Right ventricle myocardium inferior (tissue), 1 donor: ENCODE measurements at places on chromosomes 2 and 18. TPM values are rescaled to one million over a fixed set of nuclear protein-coding genes. Genes with fewer than 3 reads are reported as not detected.

Gene MAL
- 8.7 TPM for total RNA-seq

Gene PROKR1
- not detected for total RNA-seq

Gene REG3A
- not detected for total RNA-seq

Gene CNDP2
- 66.4 TPM for total RNA-seq

Gene ACSL3
- total RNA-seq, result 50.3 TPM

Gene HOXD12
- total RNA-seq, result not detected

Gene SERPINB3
- total RNA-seq, result not detected

Gene OTOS
- total RNA-seq, result not detected

Gene SMYD1
- 544 TPM for total RNA-seq

Gene SLC4A3
- 445 TPM for total RNA-seq

Gene SOWAHC
- 2.5 TPM for total RNA-seq

DNA sequence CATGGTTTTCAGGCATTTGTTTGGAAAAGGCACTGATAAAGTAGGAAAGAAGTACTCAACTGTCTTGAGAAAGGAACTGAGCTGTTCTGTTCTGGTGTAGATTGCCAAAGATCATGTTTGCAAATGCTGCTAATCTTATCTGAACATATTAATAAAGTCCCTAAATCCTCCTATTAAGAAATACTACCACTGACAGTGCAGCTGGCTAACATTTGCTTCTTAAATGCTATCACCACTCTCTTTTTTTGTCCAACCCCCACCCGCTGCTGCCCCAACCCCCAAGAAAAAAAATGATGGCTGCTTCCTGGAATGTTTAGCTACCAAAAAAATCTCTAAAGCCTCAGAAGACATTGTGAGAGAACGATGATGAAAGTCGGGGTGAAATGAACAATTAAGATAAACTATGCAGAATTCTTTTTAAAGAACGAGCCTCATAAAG is 130.7 kb downstream of the CCBE1 start:
- no peak for DNase-seq

DNA sequence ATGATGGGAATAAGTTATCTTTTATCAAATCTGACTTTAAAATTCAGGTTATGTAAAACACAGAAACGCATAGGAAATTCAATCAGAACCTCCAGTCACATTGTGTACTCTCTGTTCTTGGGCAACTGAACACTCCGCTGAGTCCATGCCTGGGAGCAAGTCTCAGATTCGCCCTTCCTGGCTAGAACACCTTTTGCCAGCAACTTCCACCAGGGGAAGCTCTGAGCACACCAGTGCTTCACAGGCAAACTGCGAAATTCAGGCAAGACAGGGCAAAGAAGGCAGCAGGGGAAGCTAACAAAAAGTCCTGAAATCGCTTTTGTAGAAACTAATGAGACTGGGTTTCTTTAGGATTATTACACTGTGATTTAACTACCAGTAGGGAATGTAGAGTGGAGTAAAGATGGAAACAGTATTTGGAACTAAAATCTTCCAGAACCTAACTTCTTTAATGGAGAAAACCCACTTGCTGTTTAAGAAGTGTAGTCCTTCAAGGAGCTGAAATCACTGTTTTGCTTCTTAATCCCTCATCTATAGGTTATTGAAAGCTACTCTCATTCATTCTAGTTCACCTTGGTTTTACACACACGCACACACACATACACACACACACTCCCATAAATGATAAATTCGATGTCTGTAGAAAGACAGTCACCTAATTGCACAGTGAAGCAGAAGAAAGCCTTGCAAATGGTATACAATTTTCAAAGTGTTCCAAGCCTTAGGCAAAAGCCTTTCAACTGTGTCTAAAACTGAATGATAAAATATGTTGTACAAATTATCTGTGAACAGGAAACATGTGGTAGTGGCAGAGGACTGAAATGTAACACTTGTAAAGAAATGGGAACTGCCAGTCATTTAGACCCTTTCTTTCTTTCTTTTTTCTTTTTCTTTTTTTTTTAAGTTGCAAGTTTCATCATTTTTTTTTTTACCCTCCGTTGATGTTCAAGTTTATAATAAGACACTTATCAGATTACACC is 214.5 kb downstream of the TMEM182 start:
- DNase-seq, result no peak

DNA sequence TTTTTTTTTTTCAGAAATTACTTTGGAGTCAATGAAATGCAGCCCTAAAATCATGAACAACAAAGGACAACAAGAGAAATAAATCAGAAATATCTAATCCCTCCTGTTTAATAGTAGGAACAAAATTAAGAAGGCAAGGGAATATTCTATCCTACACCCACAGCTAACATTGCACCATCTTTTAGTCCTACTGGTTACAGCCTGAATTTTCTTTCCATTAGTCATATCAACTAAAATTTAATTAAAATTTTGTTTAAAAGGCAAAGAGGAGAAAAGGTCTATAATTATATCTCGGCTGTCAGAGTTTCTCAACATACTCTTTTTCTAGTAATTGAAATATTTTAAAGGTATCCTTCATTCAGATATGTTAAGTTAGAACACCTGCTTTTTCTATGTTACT is 61.9 kb downstream of the DTNA start:
- DNase-seq, result no peak

GRCh38 chr2:38390947-38391346 is 13.9 kb upstream of the ATL2 start:
- no peak for DNase-seq

- no peak for DNase-seq
Observed at GRCh38 chr2:64211276-64211921, 67.2 kb upstream of the PELI1 start.

GRCh38 chr18:21743166-21743832 is 2.7 kb downstream of the MIB1 start:
- no peak for DNase-seq

DNA sequence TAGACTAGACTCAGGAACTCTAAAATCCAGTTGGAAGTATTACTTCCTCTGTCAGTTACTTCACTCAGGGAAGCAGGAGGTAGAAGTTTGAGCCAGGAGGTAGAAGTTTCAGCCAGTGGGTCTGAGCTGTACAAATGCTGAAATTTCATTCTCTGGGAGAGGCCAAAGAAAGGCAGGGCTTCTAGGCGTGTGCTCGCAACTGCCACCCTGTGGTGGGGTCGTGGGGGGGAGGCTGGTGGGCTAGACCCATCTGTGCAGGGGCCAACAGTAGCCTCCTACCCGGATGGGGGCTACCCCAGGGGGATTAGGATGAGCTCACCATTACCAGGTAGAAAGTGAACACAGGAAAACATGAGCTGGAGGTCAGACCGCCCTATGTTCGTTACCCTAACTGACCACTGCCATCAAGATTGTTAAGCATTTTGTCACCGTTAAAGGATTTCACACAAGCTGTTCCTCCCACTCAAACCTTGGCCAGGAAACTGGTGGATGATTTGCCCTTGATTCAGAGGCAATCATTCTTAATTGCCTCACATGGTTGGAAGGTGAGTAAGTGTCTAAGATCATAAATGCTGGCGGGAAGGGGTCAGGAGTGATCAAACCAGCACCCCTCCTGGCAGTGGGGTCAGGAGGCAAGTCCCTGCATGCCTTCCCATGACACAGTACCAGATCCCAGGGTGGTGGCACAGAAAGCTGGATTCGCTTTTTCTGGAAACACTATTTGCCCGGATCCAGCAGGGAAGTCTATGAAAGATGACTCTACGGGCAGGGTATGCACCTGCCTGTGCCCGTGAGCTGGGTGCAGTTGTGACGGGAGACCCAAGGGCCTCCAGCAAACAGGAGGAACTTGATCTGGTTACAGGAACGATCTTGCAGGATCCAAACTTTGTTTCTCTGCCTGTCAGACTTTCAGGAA is 5.2 kb upstream of the FHL2 start:
- DNase-seq, result no peak

DNA sequence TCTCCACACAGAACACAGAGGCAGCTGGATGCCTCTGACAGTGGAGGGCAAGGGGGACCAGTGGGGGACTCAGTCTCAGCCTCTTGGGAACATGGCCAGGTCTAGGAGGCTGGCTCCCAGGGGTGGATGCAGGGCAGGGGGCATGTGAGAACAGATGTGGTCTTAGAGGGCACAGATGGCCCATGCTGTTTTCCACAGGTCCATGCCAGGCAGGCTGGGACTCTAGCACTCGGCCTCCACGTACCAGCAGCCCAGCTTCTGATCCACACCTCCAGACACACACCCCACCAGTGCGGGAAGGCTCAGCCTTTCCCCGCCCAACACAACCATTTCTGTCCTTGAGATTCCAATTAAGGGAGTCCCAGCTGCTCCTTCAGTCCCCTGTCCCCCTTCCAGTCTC is 42.4 kb downstream of the TNS1 start:
- no peak for DNase-seq

DNA sequence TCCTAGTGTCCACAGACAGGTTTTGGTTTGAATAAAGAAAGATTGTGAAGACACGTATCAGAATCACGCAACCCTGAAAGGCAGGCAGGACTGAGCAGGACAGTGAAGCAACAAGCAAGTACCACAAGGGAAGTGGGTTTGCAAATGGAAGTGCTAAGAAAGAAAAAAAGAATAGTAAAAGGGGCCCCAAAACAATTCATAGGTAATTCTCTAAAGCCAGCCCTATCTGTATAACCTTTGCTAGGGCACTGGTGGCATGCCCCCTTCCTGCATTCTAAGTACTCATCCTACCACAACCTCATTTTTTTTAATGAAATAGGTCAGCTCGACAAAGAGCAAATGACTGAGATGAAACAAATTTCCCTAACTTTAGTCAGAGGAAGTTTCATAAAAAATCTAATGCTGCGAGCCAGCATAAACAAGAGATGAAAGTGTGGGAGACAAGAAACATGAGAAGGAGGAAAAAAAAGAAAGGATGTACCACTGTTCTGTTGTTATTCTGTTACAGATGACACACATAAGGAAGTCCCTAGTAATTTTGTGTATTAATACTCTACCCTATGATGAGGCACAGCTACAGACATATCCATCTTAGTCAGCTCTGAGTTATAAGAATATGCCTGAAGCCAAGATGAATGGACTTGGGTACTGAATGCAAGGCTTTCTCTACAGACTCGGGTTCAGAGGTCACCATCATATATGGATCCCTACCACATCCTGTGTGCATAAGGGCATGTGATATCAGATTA is 32.2 kb downstream of the IKZF2 start:
- DNase-seq, result no peak

DNA sequence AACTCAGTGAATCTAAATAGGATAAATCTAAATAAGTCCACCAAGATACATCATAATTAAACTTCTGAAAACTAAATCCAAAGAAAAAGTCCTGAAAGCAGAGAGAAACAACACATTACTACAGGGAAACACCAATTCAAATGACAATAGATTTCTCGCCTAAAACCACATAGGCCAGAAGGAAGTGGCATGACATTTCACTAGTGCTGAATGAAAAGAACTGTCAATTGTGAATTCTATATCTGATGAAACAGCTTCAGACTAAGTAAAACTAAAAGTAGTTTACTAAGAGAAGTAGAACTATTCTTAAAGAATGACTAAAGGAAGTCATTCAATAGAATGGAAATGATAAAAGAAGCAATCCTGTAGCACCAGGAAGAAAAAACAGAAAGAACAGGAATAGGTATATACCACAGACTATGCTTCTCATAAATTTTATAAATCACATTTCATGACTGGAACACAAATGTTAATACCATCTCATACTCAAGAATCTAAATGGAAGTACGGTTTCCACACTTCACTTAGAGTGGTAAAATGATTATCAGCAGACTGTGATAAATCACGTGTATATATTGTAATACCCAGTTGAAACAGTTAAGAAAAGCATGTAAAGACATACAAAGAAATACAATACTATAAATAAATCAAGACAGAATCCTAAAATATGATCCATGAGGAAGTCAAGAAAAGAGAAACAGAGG is 46.4 kb downstream of the ASXL2 start:
- no peak for DNase-seq

DNA sequence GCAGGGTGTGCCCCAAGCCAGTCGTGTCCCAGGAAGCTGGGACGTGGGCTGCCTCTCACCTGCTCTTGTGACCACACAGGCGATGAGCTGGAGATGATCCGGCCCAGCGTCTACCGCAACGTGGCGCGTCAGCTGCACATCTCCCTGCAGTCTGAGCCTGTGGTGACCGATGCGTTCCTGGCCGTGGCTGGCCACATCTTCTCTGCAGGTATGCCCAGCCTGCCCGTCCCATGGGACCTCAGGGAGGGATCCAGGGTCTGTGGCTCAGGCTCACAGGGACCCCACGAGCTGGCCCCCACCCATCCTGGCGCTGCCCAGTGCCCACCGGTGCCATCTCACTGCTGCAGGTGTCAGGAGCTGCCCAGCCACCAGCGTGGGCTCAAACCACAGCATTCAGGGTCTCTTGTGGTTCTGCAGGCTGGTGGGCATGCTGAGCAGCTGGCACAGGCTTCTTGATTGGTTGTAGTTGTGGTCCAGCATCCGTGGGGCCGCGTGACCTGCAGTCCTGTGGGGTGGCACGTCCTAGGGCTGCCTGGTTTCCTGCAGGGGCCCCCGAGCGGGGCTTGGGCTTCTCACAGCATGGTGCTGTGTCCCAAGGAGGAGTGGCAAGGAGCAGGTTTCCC is 3.8 kb downstream of the BOK start:
- no peak for DNase-seq

DNA sequence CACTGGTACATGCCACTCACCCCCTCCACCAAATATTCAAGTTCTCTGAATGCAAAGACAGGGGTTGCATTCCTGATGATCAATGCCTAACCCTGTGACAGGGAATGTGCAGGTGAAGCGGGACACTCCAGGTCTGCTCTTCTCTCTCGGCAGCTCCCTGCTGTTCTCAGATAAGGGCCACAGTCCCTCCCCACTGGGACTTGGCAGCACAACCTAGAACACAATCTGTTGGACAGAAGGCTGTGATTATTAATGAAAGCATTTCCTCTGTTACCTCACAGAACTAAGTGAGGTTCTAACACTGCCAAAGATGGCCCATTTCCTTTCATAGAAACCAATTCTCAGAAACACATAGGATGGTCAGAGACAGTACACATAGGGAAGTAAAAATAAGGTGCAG is 42.7 kb downstream of the VSNL1 start:
- DNase-seq, result no peak

DNA sequence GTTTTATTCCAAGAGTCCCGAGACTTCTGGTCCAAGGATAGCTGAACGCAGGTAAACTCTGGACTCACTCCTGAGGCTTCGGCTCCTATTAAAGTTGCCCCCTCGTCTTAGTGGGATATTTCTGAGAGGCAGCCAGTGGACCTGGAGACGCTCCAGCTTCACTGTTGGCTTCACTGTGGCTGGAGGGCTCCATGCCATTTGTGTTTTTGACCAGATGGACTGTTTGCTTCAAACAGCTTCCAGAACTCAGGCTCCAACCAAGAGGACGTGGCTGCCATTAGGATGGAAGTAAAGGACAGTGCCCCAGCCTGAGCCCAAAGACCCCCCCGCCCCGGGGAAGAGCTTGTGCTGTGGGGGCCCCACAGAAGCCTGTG is 94.4 kb upstream of the LDAH start:
- DNase-seq, result no peak

GRCh38 chr2:263774-264492 is at the start of gene SH3YL1:
Gene SH3YL1, minus strand, starts transcription at chr2:264032. Its CDS starts 48 bp downstream, at chr2:263984.
- peak; percentile 75 for DNase-seq

GRCh38 chr2:64504774-64505720 is 19.1 kb upstream of the AFTPH start:
- DNase-seq, result no peak

GRCh38 chr2:146985753-146986152 is 859.1 kb upstream of the ACVR2A start:
- no peak for DNase-seq
